ENCODE measurements at places on chromosomes 2 and 18. TPM values are rescaled to one million over a fixed set of nuclear protein-coding genes. Genes with fewer than 3 reads are reported as not detected.

- H3K27me3 ChIP-seq = no peaks in the 10 kb centered on the region
- H3K36me3 ChIP-seq = no peaks in the 10 kb centered on the region
- no peak overlapping the region for H3K27ac ChIP-seq
- no peaks in the 10 kb centered on the region for H3K4me1 ChIP-seq
These were observed 161.6 kb downstream of the FBXO15 start for GRCh38 chr18:73985855-73986625.

GRCh38 chr18:35376393-35376741, 770 bp downstream of the ZNF396 start:
- H3K27me3 ChIP-seq = peaks cover 2% of the 10 kb centered on the region
- H3K36me3 ChIP-seq = no peaks in the 10 kb centered on the region
- peaks cover 10% of the 10 kb centered on the region for H3K4me1 ChIP-seq

DNA sequence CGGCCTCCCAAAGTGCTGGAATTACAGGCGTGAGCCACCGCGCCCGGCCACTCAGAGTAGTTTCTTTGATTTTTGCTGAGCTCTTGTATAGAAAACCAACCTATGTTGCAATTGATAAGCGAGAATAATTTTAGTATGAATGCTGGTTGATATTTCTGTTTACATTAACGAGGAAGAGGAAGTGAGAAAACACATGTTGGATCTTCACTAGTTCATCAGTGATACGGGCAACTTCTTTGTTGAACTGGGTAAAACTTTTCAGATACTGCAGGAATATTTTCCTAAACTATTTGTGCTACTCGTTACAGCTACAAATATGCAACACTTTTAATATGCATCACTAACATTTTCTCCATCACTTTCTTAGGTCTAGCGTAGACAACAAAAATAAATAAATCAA, 67.9 kb upstream of the SLC25A52 start:
- H3K4me3 ChIP-seq = no peak overlapping the region
- DNase-seq = no peak
- no peaks in the 10 kb centered on the region for H3K27me3 ChIP-seq
- H3K27ac ChIP-seq = no peak overlapping the region
- no peaks in the 10 kb centered on the region for H3K4me1 ChIP-seq

KRTCAP3 gene
- 10.0 TPM for total RNA-seq

DNA sequence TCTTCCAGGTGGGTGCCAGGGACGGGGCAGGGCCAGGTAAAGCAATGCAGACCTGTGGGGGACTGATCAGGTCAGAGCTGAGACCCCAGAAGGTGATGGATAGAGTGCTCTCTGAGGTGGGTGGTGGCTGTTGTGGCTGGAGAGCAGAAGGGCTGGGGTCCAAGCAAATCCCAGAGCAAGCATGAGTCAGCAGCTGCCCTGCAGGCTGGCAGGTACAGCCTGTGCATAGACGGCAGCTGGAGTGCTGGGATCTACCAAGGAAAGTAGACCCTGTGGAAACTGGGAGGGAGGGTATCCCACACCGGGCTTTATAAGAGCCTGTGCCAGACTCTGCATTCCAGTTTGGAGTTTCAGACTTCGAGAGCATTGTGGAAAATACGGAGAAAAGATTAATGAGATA, 663 bp downstream of the TRIM54 start:
- H3K27me3 ChIP-seq = peaks cover 13% of the 10 kb centered on the region
- no peak for DNase-seq
- H3K36me3 ChIP-seq = no peaks in the 10 kb centered on the region
- H3K27ac ChIP-seq = no peak overlapping the region

- H3K27ac ChIP-seq = no peak overlapping the region
- no peaks in the 10 kb centered on the region for H3K36me3 ChIP-seq
- DNase-seq = no peak
- no peaks in the 10 kb centered on the region for H3K27me3 ChIP-seq
These were observed 105.0 kb downstream of the GPD2 start for GRCh38 chr2:156541229-156541628.

DNA sequence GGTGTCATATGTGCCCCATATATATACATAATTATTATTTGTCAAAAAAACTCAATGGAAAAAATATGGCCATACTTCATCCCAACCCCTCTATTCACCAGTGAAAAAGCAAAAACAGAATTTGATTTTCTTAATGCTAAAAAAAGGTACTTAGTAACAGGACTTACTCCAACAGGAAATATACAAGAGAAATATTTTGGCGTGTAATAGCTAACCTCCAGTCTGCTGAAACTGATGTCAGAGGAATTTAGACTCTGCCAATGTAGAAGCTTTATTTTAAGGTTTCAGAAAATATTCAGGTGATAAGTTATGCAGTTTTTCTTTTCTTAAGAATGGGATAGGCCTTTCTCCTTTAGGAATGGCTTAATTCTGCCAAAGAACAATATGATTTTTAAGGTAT, 72.6 kb downstream of the TMEFF2 start:
- no peaks in the 10 kb centered on the region for H3K4me1 ChIP-seq
- no peaks in the 10 kb centered on the region for H3K36me3 ChIP-seq
- no peak overlapping the region for H3K4me3 ChIP-seq
- no peak for DNase-seq

POTEF gene
- total RNA-seq = not detected

DNA sequence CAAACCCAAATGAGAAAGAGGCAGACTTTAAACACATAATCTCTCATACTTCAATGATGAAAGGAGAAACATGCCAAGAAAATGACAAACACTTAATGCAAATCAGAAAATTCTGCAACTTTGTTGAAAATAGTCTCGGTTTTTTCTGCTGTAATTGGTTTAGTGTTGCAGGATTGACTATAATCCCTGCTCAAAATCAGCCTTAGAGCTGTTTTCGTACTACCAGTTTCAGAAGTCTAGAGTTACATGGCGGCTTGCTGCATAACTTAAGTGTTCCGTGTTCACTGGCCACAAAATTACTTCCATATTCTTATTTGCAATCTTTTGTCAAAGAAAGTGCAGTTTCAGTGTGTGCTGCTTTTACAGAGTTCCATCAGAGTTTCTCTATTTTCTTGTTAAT, 48.9 kb upstream of the ITGAV start:
- no peaks in the 10 kb centered on the region for H3K4me1 ChIP-seq
- no peak overlapping the region for H3K27ac ChIP-seq
- no peak overlapping the region for H3K4me3 ChIP-seq
- H3K36me3 ChIP-seq = no peaks in the 10 kb centered on the region
- H3K27me3 ChIP-seq = no peaks in the 10 kb centered on the region

GKN2 gene
- total RNA-seq = not detected

DNA sequence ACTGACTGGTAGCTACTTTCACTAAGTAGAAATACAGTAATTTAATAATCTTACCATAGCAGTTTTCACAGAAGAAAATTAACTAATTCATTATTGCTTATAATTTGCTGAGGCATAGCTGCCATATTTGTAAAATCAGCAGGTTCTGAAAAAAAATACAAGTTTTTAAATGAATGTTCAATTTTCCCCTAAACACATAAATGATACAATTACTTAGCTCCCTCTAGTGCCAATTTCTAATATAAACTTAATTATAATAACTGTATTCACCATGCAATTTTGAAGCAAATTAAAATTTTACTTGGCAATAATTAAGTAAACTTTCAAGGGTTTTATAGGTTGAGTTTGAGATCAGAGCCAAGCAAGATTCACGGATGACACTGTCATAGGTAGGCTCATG, 1321.6 kb upstream of the ACVR2A start:
- no peaks in the 10 kb centered on the region for H3K4me1 ChIP-seq
- no peak overlapping the region for H3K4me3 ChIP-seq
- no peak overlapping the region for H3K27ac ChIP-seq
- H3K27me3 ChIP-seq = no peaks in the 10 kb centered on the region

TUBB8B gene
- not detected for total RNA-seq

- H3K4me3 ChIP-seq = no peak overlapping the region
- H3K36me3 ChIP-seq = no peaks in the 10 kb centered on the region
- H3K27me3 ChIP-seq = no peaks in the 10 kb centered on the region
- DNase-seq = no peak
- no peaks in the 10 kb centered on the region for H3K4me1 ChIP-seq
These were observed 45.1 kb upstream of the FHL2 start for GRCh38 chr2:105443617-105444598.

CFC1 gene
- total RNA-seq = not detected

DNA sequence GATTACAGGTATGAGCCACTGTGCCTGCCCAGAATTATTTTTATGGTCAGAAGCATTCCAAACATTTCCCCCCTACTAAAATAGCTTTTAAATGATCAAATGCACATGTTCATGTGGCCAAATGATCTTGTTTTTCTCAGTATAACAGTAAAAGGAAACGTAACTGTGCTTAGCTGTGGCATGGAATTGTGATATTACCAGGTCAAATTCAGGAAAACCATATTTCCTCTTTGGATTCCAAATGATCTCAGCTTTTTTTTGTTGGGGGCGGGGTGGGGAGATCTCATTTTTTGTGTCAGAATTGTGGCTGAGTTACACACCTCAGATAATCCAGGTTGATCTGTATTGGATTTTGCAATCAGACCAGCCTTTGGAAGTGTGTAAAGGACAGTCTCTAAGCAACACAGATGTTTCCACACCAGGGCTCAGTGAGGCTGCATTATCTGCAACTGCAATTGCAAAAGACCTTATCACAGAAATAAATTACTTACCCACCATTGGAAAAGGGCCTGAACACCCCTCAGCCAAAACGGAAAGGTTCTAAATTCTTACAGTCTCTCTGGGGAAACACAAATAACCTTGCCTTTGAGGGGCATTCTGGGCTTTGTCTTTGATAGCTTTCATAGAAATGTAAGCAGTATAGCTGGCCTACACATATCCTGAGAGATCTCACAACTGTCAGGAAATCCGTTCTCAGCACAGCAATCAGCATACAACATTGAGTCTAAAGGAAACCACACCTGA, 8.4 kb downstream of the CASP10 start:
- peaks cover 18% of the 10 kb centered on the region for H3K36me3 ChIP-seq
- peaks cover 68% of the 10 kb centered on the region for H3K4me1 ChIP-seq
- no peak for DNase-seq
- H3K27ac ChIP-seq = peak overlapping the region; percentile 71
- no peaks in the 10 kb centered on the region for H3K27me3 ChIP-seq
- peak overlapping the region; percentile 75 for H3K4me3 ChIP-seq

DNA sequence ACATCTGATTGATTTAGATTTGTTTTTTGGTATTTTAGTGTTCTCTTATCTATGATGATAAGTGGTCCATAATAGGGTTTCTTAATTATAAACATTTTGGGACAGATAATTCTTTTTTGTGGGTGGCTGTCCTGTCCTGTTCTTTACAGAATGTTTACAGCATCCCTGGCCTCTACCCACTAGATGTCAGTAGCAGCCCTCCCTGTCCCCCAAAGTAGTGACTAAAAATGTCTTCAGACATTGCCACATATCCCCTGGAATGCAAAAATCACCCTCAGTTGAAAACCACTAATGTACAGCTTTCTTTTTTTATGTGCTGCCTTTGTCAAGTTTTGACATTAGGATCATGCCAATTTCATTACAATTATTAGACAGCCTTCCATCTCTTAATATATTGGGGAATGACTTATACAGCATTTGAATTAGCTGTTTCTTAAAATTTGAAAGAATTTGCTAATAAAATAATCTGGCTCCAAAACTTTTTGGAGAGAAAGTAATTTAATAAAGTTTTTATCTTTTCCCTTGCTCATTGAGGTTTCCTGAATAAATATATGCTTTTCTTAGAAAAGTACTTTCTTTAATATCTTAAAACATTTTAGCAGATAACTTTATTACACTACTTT, 19.5 kb downstream of the WIPF1 start:
- peak overlapping the region; percentile 2 for H3K4me3 ChIP-seq
- H3K4me1 ChIP-seq = peaks cover 44% of the 10 kb centered on the region
- H3K27me3 ChIP-seq = no peaks in the 10 kb centered on the region
- peak; percentile 39 for DNase-seq

DNA sequence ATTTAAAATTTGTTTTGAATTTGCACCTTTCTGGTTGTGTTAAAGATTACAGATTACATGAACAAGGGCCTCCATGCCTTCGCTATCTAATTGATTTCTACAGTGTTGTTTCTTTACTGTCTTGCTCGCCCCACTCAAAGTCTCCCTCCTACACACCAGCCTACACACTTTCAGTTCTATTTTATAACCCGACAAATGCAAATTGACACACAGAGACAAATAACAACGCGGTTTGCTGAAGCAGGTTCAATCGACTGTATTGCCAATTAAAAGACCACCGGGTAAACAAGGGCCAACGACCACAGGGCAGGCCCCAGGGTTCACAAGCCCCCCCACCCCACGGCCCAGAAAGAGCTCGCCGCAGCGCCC, 869 bp downstream of the STARD7 start:
- H3K27ac ChIP-seq = peak overlapping the region; percentile 89
- DNase-seq = no peak
- no peaks in the 10 kb centered on the region for H3K36me3 ChIP-seq
- peak overlapping the region; percentile 96 for H3K4me3 ChIP-seq
- peaks cover 57% of the 10 kb centered on the region for H3K4me1 ChIP-seq
- H3K27me3 ChIP-seq = no peaks in the 10 kb centered on the region

- H3K4me1 ChIP-seq = no peaks in the 10 kb centered on the region
- H3K27ac ChIP-seq = no peak overlapping the region
- no peaks in the 10 kb centered on the region for H3K36me3 ChIP-seq
- DNase-seq = peak; percentile 16
- no peaks in the 10 kb centered on the region for H3K27me3 ChIP-seq
These were observed 17.1 kb downstream of the TMEM185B start for GRCh38 chr2:120206022-120206581.

NFATC1 gene
- total RNA-seq = 64.7 TPM

DNA sequence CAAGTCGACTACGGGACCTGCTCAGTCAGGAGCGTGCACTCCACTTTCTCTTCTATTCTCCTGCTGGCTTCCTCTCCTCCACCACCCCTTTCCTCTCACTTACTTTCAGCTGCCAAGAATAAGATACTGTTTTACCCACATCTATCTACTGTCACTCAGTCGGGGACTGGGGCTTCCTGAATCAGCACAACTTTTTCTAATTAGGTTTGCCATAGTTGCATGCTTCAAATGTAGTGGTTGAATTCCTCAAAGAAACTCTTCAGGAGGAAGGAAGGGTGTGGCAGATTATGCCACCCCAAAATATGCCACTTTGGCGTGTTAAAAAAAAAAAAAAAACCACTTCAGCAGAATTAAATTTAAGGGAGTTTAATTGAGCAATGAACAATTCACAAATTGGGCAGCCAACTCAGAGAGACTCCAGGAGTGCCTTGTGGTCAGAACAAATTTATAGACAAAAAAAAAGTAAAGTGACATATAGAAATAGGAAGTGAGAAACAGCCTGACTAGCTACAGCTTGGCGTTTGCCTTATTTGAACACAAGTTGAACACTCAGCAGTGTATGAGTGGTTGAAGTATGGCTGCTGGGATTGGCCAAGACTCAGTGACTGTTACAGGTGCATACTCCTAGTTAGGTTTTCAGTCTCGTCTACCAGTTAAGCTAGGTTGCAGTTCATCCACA, 32.5 kb upstream of the RMDN2 start:
- H3K27me3 ChIP-seq = peaks cover 2% of the 10 kb centered on the region
- DNase-seq = no peak
- peaks cover 6% of the 10 kb centered on the region for H3K4me1 ChIP-seq
- H3K4me3 ChIP-seq = no peak overlapping the region

Data from CD4-positive, CD25-positive, alpha-beta regulatory T cell (primary cell).